ENCODE measurements at places on chromosomes 5 and 9. TPM values are rescaled to one million over a fixed set of nuclear protein-coding genes. Genes with fewer than 3 reads are reported as not detected.

- H3K27ac ChIP-seq: no peak overlapping the region
- DNase-seq: no peak
- no peaks in the 10 kb centered on the region for H3K27me3 ChIP-seq
- no peak overlapping the region for H3K4me3 ChIP-seq
These were observed 79.0 kb upstream of the TNC start for GRCh38 chr9:115196919-115197318.

CORO2A gene
- total RNA-seq: 9.1 TPM

- H3K27me3 ChIP-seq: no peaks in the 10 kb centered on the region
- H3K4me1 ChIP-seq: no peaks in the 10 kb centered on the region
- H3K27ac ChIP-seq: no peak overlapping the region
These were observed 165.5 kb upstream of the CD180 start for GRCh38 chr5:67361932-67362729.

DNA sequence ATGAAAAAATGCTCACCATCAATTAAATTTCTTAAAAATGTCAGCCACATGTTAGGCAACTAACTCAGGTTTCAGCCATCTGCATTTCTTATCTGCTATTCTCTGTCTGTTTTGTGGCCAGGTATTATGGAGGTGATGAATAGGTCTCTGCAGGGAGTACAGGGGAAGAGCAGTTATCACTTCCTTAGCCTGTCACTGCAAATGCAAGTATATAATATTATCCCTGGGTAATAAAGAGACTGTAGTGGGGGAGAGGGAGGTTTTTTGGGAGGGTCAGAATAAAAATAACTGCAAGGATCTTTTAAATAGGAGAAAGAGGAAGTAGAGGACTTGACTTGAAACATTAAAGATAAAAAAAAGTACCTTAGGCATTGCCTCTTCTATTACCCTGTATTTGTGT lies 49.6 kb upstream of the PTGER4 start:
- H3K27me3 ChIP-seq: no peaks in the 10 kb centered on the region
- H3K27ac ChIP-seq: no peak overlapping the region
- H3K4me3 ChIP-seq: no peak overlapping the region
- peaks cover 2% of the 10 kb centered on the region for H3K4me1 ChIP-seq
- no peaks in the 10 kb centered on the region for H3K36me3 ChIP-seq

TNFSF15 gene
- not detected for total RNA-seq

GRCh38 chr5:56669534-56670483 lies 145.5 kb upstream of the MAP3K1 start:
- H3K36me3 ChIP-seq: no peaks in the 10 kb centered on the region
- no peak for DNase-seq
- no peaks in the 10 kb centered on the region for H3K27me3 ChIP-seq
- H3K4me3 ChIP-seq: no peak overlapping the region
- H3K27ac ChIP-seq: peak overlapping the region; percentile 88
- peaks cover 16% of the 10 kb centered on the region for H3K4me1 ChIP-seq

DNA sequence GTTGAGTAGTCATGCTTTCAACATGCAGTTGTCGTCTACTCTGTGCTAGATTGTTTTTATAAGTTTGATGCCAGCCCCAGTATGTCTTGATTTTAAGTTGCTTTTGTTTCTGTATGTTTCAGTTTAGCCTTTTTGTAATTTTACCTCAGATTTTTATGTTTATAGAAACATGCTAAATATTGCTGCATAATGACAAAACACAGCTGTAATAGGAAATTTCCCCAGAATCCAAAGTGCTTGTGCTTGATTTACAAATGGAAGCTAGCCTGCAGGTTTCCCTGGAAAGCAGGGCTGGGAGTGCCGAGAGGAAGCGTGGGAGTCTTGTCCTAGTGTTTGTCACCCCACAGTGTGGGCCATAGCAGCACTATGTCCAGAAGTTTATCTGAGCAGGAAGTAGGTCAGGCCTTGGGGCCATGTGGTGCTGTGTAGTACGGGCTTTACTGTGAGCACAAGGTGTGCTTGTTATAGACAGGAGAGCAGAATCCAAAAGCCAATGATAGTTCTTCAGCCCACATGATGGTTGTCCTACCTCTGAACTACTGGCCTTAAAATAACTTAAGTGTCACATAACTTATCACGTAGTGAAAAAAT lies 100.0 kb upstream of the NREP start:
- DNase-seq: no peak
- H3K27me3 ChIP-seq: peaks cover 2% of the 10 kb centered on the region
- H3K36me3 ChIP-seq: no peaks in the 10 kb centered on the region
- no peak overlapping the region for H3K27ac ChIP-seq
- H3K4me3 ChIP-seq: no peak overlapping the region

NOXA1 gene
- total RNA-seq: 8.1 TPM

GRCh38 chr5:140331638-140332037 lies 14.8 kb downstream of the HBEGF start:
- no peaks in the 10 kb centered on the region for H3K27me3 ChIP-seq
- no peaks in the 10 kb centered on the region for H3K4me1 ChIP-seq
- H3K27ac ChIP-seq: no peak overlapping the region
- H3K36me3 ChIP-seq: no peaks in the 10 kb centered on the region

DNA sequence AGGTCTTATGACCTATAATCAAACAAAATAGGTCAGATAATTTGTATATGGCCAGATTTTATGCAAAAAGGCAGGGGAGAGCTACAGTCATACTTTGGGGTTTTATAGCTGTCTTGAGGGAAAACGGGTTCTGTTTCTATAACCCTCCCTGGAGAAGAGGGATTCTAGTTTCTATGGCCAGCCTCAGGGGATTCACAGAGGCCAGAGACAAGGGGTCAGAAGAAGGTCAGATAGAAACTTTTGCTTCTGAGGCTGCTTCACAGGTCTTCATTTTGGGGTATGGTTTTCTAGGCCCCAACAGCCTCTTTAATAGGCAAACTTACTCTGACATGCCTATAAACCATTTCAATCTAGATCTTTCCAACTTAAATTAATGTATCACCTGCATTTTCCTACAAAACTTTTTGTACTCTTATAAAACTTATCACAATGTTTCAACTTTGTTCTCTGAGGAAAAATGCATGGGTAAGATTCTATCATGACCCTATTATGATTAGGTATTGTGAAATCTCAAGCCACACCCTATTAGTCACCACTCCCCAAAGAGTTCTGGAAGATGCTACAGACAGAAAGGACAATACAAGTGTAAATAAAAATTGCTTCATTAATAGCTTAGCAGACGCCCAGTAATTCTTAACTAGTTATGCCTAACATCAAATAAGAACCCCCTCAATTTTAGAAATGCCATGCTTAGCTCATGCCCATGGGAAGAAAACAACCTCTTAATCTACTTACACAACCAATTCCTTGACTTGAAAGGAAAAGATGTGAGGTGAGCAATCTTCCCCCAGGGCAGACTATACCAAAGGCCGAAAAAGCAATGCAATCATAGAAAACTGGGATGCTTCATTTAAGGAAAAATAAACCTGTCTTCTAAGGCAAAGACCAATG lies 396.6 kb downstream of the TLR4 start:
- H3K4me3 ChIP-seq: no peak overlapping the region
- no peak for DNase-seq
- no peaks in the 10 kb centered on the region for H3K27me3 ChIP-seq
- H3K4me1 ChIP-seq: no peaks in the 10 kb centered on the region
- no peaks in the 10 kb centered on the region for H3K36me3 ChIP-seq

All from T-cell (primary cell).